Immature natural killer cell (primary cell): ENCODE measurements at places on chromosomes 4 and X. TPM values are rescaled to one million over a fixed set of nuclear protein-coding genes. Genes with fewer than 3 reads are reported as not detected.
A peak's percentile ranks its signal among the peaks of the same experiment; 100 is the strongest.

- no peaks in the 10 kb centered on the region for H3K4me1 ChIP-seq
- DNase-seq: no peak
- no peaks in the 10 kb centered on the region for H3K27me3 ChIP-seq
Observed at GRCh38 chrX:151816934-151817333, 82.4 kb downstream of the CNGA2 start.

GRCh38 chr4:1408418-1408817 lies 2.2 kb upstream of the NKX1-1 start:
- H3K27me3 ChIP-seq: peaks cover 6% of the 10 kb centered on the region
- no peak for DNase-seq
- H3K4me1 ChIP-seq: no peaks in the 10 kb centered on the region
- no peak overlapping the region for H3K27ac ChIP-seq
- no peaks in the 10 kb centered on the region for H3K36me3 ChIP-seq

DNA sequence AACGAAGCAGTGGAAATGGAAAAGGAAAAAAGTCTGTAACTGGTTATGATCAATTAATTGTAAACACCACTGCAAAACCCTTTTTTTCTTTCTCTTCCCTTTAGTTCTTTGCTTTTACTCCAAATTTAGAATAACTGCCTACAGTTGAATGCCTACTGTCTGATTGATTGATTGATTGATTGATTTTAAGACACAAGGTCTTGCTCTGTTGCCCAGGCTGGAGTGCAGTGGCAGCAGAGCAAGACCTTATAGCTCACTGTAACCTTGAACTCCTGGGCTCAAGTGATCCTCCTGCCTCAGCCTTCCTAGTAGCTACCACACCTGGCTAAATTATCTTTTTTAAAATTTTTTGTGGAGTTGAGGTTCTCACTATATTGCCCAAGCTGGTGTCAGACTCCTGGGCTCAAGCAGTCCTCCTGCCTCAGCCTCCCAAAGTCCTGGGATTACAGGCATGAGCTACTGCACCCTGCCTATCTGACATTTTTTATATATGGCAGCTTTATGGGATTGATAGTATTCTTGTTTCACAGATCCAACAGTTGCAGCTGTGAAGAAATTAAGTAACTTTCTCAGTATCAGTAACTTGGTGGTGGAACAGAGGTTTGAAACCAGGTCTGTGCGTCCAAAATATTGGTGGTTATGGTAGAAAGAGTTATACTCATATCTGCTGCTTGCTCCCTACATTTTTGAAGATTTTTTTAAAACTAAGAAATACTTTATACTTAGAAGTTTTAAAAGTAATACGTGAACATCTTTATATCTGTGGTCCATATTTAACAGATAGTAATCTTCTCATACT lies 12.4 kb downstream of the UBE2K start:
- H3K27ac ChIP-seq: peak overlapping the region; percentile 75
- peaks cover 68% of the 10 kb centered on the region for H3K4me1 ChIP-seq
- DNase-seq: no peak
- H3K4me3 ChIP-seq: no peak overlapping the region

GRCh38 chr4:78081541-78081940 lies 24.4 kb downstream of the FRAS1 start:
- H3K4me1 ChIP-seq: no peaks in the 10 kb centered on the region
- H3K4me3 ChIP-seq: no peak overlapping the region
- no peaks in the 10 kb centered on the region for H3K36me3 ChIP-seq
- H3K27ac ChIP-seq: no peak overlapping the region
- DNase-seq: no peak

- no peaks in the 10 kb centered on the region for H3K4me1 ChIP-seq
- DNase-seq: no peak
- no peaks in the 10 kb centered on the region for H3K27me3 ChIP-seq
- H3K36me3 ChIP-seq: no peaks in the 10 kb centered on the region
Observed at GRCh38 chr4:152024881-152025280, 264.1 kb upstream of the GATB start.

GRCh38 chr4:71595576-71596108 lies 188.2 kb downstream of the GC start:
- no peaks in the 10 kb centered on the region for H3K4me1 ChIP-seq
- H3K27me3 ChIP-seq: peaks cover 2% of the 10 kb centered on the region
- DNase-seq: no peak
- no peak overlapping the region for H3K27ac ChIP-seq
- no peaks in the 10 kb centered on the region for H3K36me3 ChIP-seq

DNA sequence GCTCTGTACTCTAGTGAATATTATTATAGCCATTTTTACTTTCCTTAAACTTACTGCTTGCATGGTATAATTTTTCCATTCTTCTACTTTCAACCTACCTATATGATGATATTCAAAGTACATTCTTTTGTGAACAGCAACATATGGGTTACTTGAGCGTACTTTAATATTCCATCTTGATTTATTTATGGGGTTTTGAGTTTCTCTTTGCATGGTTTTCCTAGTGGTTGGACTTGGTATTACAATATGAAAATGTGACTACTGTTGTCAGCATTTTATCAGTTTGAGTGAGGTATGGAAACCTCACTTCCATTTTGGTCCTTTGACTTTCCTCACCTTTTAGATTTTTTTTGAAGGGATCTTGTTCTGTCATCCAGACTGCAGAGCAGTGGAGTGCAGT lies 35.9 kb downstream of the ADGRG4 start:
- no peak overlapping the region for H3K4me3 ChIP-seq
- no peaks in the 10 kb centered on the region for H3K4me1 ChIP-seq
- no peak overlapping the region for H3K27ac ChIP-seq
- no peaks in the 10 kb centered on the region for H3K36me3 ChIP-seq

- H3K4me3 ChIP-seq: no peak overlapping the region
- peaks cover 3% of the 10 kb centered on the region for H3K36me3 ChIP-seq
- peaks cover 52% of the 10 kb centered on the region for H3K4me1 ChIP-seq
- peak overlapping the region; percentile 69 for H3K27ac ChIP-seq
- H3K27me3 ChIP-seq: no peaks in the 10 kb centered on the region
- no peak for DNase-seq
Observed at GRCh38 chrX:19870710-19871490, 16.5 kb downstream of the SH3KBP1 start.

NPY1R gene
- not detected for polyA plus RNA-seq
